ENCODE measurements at places on chromosomes 3 and 15.
A peak's percentile ranks its signal among the peaks of the same experiment; 100 is the strongest.

DNA sequence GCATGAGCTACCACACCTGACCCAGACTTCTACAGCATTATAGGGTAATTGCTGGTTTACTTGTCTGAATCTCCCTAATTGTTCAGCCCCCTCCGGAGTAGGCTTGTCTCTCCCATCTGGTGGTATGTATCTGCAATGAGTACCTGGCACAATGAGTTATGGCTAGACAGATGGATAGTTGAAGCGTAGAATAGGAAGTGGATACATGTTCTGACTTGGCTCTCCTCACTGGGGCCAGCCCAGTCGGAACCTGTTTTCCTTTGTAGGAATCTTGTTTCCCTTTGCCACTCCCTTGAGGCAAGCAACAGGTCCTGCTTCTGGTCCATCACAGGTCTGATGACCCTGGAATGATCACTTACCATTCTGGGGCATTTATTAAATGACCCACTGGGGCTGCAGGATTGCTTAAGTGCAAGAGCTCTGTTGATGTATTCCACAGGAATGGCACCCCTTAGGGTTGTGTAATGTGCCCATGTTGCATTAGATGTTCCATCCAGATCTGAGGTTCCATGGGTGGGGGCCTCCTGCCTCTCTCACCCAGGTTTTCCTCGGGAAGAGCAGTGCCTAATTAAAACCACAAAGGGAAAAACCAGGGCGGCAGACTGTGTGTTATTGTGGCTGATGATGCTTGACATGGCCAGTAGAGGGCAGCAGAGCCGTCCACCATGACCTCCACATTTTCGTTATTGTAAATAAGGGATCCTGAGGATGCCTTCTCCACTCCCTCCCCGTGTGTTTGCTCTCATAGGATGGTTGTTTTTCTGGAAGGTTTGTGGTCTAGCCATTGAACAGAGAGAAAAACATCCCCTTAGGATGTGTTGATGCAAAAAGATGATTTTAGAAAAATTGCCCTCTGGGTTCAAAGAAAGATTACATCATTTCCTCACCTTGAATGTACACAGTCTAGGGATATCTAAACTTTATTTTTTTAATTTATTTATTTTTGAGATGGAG is 58.0 kb downstream of the CMTM8 start:
- DNase-seq, result peak; percentile 84

GRCh38 chr3:158835631-158836030 is 33.8 kb downstream of the MFSD1 start:
- DNase-seq, result no peak

DNA sequence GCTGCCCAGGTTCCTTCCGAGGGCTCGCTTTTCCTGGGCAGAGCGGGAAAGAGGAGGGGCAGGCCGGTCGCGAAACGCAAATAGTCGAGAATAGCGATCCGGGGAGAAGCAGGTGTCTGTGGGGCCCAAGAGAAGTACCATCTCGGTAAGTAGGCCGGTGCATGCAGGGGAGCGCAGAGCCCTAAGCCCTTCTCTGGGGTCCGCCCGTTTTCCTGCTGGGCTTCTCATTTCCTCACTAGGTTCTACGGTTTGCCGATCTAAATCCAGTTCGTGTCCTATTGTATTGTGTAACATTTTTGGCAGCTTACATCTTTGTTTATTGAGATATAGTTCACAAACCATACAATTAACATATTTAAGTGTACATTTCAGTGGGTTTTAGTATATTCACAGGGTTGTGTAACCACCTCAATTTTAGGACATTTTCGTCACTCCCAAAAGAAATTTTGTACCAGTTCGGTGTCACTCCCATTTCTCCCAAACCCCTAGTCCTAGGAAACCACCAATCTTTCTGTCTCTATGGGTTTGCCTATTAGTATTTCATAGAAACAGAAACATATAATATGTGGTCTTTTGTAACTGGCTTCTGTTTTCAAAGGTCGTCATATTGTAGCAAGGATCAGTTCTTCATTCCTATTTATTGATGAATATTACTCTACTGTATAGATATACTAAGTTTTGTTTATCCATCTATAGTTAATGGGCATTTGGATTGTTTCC is 6.8 kb upstream of the TRIM69 start:
- no peak for DNase-seq

- no peak for DNase-seq
Observed at GRCh38 chr15:51332206-51333147, 5.9 kb downstream of the CYP19A1 start.

DNA sequence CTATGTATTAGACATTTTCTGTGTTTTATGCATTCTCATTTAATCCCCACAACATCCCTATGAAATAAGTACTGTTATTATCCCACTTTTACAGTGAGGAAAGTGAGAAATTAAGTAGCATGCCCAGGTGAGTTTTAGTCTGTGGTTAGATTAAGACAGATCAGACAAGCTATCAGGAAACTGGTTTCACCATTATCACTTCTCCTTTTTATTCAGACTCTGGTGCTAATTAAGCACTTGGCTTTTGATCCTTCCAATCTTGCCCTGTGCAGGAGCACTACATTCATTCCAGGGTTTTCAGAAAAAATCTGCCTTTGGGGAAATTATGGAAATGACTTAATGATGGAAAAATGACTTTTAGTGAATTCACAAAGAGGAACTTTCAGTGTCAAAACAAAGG is 115.2 kb downstream of the TMEM108 start:
- DNase-seq, result no peak

DNA sequence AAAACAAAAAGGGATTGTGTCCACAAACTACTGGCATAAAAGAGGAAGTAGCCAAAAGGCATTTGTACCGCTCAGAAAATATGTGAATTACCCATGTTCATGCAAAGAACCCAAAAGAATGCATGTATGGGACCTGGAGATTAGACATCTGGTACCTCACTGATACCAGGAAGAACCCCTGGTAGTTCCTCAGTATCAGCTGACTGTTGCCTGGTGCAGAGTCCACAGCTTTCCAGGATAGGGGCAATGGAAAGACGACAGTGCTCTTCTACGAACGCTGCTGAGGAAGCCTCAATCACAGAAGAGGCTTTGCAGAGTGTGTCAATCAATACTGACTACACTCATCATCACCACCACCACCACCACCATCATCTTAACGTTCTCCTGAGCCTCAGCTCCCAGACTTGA is 63.3 kb downstream of the ATP8B4 start:
- DNase-seq, result no peak

DNA sequence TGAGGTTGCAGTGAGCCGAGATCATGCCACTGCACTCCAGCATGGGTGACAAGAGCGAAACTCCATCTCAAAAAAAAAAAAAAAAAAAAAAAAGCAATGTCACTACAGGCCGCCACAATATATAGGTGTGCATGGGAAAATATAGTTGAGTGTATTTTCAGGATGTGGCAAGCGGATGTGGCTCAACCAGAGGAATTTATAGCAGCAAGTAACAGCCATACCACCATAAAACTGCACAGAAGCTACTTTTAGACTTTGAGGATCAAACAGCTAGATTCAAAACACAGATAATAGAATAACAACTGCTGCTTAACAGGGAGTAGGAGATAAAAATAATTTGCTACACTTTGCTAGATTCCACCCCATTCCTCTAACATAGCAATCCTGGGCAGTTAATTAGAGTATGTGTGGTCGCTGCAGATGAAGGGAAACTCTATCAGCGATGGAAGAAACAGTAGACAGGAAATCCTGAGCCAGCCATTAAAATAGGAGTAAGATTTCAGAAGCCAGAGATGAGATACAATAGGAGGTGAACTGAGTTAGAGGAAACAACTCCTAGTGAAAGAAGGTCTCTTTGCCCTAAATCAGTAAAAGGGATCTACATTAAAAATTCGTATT is 318.7 kb upstream of the STT3B start:
- DNase-seq, result no peak

DNA sequence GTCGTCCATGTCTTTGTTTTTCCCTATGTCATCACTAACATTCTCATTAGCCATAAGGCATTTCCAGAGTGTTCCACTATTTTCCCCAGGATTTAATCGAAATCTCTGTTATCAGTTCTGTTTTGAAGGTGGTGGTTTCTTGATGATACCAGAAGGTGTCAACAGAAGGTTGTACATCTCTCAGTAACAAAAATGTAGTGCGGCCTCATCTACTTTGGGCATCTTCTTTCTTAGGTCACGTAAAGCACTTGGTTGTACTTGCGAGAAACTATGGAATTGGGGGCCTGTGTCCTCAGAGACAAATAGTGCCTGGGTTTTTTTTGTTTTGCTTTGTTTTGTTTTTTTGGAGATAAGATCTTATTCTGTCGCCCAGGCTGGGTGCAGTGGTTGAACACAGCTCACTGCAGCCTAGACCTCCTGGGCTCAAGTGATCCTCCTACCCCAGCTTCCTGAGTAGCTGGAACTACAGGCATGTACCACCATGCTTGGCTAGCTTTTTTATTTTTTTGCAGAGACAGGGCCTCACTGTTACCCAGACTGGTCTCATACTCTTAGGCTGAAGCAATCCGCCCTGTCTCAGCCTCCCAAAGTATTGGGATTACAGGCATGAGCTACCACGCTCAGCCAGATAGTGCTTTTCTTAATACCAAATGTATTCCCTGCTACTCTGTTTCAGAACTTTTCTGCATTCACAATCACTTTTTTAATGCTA is 61.2 kb upstream of the FURIN start:
- no peak for DNase-seq

DNA sequence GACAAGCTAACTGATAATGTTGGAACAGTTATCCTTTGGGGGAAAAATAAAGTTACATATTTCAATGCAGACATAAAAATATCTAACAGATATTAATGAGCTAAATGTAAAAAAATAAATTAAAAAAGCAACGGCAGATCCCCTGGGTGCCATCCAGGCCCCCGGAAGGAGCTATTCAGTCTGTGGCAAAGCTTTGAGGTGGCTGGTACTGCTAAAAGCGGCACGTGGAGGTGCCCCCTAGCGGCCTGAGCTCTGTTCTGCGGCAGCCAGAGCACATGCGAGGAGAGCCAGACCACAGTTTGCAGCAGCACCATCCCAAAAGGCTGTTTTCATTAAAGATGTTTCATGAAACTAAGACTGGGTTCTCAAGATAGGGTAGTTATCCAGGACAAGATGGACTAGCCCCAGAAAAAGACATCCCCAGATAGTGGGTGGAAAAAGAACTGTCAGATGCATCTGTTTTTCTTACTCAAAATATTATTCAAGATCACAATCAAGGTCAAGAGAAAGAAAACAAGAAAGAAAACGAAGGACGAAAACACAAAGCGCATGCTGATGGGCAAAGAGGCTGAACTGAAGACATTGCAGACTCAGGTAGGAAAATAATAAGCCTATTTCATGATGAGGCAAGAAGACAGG is 18.7 kb downstream of the AP3S2 start:
- DNase-seq, result peak; percentile 79

DNA sequence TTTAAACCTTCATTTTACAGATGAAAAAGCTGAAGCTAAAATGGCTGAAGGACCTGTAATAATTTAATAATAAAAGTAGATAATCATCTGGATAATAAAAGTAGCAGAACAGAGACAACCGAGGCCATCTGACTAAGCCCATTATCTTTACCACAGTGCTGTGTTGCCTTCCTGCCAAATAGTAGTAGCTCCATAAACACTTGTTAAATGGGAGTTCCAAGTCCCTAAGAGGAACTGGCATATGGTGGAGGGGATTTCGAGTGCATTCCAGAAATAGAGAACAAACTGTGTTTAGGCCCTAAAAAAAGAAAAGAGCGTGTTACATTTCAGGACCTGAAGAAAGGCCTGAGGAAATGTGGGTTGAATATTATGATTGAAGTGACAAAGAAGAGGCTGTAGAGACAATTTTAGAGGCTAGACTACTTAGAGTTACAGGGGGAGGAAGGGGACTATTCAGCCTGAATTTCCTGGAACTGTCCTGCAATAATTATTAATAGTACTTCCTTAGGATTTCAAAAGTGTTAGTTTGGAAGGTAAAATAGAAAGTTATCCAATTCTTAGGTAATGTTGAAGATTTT is 424.3 kb downstream of the ROBO2 start:
- no peak for DNase-seq

DNA sequence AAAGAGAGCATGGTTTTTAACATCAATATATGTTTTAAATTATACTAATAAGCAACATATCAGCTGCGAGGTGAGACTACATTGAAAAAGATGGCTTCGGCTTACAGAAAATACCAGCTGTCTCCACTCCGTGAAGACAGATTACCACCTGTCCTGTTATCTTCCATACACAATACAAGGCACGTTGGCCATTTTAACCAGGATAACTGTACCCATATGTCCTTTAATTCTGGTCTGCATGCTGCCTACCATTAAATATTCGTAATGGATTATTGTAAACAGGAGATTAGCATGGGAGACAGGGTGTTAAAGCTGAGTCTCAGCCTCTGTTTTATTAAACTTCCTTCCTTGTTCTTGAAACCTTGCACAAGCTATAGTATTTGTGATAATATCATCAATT is 855.5 kb downstream of the ROBO1 start:
- no peak for DNase-seq

- no peak for DNase-seq
Observed at GRCh38 chr3:140842984-140843649, 98.5 kb upstream of the SLC25A36 start.

DNA sequence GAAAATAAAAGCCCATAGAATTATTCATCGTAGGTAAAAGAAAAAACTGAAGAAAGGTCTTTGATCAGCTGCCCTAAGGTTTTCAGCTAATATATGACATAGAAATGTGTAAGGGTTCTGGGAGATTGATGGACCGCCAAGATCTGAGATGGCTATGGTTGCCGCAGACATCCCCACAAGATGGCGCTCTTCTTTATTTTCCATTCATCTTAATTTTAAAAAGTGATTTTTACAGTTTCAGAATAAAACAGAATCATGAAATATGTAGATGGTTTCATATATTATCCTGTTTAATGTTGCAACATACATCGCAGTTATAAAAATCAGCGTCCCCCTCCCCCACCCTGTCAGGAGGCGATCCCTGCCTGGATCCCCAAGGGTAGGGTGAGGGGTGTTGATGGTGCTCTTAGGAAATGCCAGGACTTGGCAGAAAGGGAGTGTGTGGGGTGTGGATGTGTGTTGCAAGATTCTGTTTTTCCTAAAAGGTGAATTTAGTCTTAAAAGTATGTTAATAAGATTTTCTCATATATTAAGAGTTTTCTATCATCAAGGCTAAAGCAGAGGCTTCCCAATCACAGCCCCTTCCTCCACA is 68.8 kb downstream of the ANXA2 start:
- DNase-seq, result peak; percentile 9

- no peak for DNase-seq
Observed at GRCh38 chr15:39461536-39462130, 119.2 kb upstream of the THBS1 start.

GRCh38 chr3:175391601-175392000 is 532.5 kb downstream of the NAALADL2 start:
- DNase-seq, result no peak

DNA sequence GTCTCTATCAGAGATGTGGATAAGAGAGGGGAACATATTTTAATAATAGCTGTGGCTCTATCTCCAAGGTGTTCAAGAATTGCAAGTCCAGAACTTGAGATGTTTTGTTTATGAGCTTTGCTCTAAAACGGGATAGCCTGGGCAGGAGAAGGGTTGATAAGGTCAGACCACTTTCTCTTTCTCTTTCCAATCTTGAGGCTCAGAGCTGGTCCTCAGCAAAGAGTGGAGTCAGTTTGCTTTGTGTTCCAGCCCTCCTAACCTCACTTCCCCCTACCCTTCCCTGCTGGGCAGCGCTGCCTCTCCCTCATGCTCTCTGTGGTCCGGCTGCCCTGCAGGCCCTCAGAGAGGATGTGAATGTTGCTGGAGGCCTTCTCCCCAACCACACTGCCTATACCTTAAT is 13.8 kb downstream of the KLHL6 start:
- DNase-seq, result no peak

GRCh38 chr3:123491966-123492587 is 43.2 kb upstream of the ADCY5 start:
- DNase-seq, result no peak

Measured in COLO829 (cell line).